ENCODE measurements at places on chromosomes 3 and 15. TPM values are rescaled to one million over a fixed set of nuclear protein-coding genes. Genes with fewer than 3 reads are reported as not detected.

DNA sequence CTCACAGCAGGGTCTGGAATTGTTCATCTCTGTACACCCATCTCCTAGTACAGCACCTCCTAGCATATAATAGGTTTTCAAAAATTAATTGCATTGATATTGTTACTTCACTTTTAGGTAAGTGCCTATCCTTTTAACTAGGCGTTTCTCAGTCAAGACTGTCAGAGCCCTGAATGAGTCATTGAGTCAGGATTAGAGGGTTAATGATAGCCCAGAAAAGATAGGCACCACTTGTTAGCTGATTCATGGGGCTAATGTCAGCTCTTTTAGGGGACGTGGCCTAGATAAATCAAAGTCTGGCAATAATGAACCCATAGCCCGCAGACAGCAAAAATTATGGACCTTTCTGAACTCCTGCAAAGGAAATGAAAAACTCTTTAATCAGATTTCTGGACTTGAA lies 42.9 kb downstream of the TIMP4 start:
- no peak for DNase-seq

GRCh38 chr3:97417-98258 lies 98.9 kb upstream of the CHL1 start:
- no peak for DNase-seq

ACTC1 gene
- polyA plus RNA-seq: 1.1 TPM

- DNase-seq: no peak
These were observed 326.7 kb upstream of the TBL1XR1 start for GRCh38 chr3:177523872-177524438.

ATP13A5 gene
- polyA plus RNA-seq: 0.20 TPM

DNA sequence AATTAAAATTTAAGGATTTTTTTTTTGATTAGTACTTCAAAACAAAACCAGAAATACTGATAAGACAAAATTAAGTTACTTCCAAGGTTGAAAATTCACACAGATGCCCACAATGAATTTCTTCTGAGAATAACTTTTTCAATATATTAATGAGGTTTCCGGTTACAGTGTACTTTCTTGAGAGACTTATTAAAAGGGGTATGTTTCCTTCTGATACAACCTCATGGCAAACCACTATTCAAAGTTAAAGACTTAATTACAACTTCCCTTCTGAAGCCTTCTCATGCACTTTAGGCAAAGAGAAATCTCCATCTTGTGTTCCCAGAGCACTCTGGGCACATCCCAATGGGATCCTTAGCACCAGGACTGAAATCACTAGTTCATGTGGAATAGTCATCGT lies 36.2 kb downstream of the MTHFS start:
- no peak for DNase-seq

GRCh38 chr15:69585937-69586336 lies 133.3 kb downstream of the RPLP1 start:
- no peak for DNase-seq

TMEM207 gene
- polyA plus RNA-seq: 19.5 TPM

- no peak for DNase-seq
These were observed 110.8 kb downstream of the NR2E3 start for GRCh38 chr15:71921191-71921590.

DNA sequence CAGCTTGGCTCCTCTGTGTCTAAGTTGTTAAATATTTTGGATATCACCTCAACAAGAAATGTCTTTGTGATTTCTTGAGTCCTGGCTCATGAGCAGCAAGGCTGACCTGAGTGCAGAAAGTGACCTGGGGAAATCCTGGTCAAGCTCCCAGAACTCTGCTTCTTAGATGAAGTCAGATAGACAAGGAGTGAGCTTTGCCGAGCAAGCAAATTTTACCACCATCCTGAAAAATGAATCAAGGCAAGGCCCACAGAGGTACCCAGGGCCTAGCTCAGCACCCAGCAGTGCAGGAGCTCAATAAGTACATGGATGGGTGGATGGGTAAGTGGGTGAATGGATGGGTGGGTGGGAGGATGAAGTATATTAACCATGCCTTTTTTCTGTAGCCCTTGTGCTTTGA lies 291.8 kb downstream of the UACA start:
- DNase-seq: no peak

GRCh38 chr15:19974998-19975397 lies 566.6 kb downstream of the GOLGA6L6 start:
- DNase-seq: no peak

THAP10 gene
- 8.1 TPM for polyA plus RNA-seq

DNA sequence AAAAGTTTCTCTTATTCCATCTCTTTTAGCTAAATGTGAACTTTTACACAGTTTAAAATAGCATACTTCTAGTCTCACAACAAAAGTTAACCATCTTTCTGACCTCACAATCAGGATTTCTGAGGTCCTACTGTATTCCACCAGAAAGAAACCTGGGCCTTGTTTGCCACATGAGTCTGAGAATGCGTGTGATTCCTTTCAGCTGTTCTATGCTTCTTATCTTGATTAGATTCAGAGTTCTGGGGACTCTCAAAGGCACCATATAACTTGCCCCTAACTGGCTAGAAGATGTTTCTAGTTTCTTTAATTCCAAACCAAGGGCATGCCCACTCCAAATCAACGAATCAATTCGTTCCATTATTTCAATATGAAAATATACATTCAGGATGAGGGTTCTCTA lies 131.1 kb downstream of the ATP8B4 start:
- no peak for DNase-seq

SMAD6 gene
- 30.1 TPM for polyA plus RNA-seq

TMCO5A gene
- polyA plus RNA-seq: not detected

GRCh38 chr3:57729334-57730045 lies 26.6 kb upstream of the SLMAP start:
- DNase-seq: no peak

- DNase-seq: no peak
These were observed 963.7 kb downstream of the PLOD2 start for GRCh38 chr3:145197051-145197820.

STAC gene
- 10.2 TPM for polyA plus RNA-seq

DTX3L gene
- 16.9 TPM for polyA plus RNA-seq

GPR27 gene
- 9.7 TPM for polyA plus RNA-seq

FSIP1 gene
- 2.8 TPM for polyA plus RNA-seq

GRCh38 chr15:62835351-62835750 lies 207.2 kb upstream of the TPM1 start:
- no peak for DNase-seq

GRCh38 chr3:192957441-192958021 lies 39.9 kb upstream of the MB21D2 start:
- DNase-seq: no peak

TTLL13 gene
- 0.19 TPM for polyA plus RNA-seq

GRCh38 chr15:94968133-94968532 lies 736.8 kb downstream of the MCTP2 start:
- DNase-seq: no peak

GOLGA8R gene
- 3.7 TPM for polyA plus RNA-seq

DNA sequence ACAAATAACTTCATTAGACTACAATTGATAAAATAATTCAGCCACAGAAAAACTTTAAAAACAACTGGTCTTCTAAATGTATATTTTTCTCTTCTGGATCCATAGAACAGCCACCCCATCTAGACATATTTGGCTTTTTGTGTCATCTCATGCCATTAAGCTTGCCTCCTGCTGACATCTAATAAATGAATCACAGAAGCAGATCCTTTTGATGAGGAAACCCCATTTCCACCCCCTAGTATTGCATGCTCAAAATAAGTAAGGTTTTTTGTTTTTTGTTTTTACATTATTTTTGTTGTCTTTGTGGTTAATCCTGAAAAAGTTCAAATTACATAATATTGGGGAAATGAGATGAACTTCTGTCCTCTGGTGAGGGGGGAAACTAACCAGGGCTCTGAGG lies 94.8 kb downstream of the DUT start:
- DNase-seq: no peak

BRPF1 gene
- 20.4 TPM for polyA plus RNA-seq

SLC24A5 gene
- 0.17 TPM for polyA plus RNA-seq

ROPN1B gene
- 0.57 TPM for polyA plus RNA-seq

DNA sequence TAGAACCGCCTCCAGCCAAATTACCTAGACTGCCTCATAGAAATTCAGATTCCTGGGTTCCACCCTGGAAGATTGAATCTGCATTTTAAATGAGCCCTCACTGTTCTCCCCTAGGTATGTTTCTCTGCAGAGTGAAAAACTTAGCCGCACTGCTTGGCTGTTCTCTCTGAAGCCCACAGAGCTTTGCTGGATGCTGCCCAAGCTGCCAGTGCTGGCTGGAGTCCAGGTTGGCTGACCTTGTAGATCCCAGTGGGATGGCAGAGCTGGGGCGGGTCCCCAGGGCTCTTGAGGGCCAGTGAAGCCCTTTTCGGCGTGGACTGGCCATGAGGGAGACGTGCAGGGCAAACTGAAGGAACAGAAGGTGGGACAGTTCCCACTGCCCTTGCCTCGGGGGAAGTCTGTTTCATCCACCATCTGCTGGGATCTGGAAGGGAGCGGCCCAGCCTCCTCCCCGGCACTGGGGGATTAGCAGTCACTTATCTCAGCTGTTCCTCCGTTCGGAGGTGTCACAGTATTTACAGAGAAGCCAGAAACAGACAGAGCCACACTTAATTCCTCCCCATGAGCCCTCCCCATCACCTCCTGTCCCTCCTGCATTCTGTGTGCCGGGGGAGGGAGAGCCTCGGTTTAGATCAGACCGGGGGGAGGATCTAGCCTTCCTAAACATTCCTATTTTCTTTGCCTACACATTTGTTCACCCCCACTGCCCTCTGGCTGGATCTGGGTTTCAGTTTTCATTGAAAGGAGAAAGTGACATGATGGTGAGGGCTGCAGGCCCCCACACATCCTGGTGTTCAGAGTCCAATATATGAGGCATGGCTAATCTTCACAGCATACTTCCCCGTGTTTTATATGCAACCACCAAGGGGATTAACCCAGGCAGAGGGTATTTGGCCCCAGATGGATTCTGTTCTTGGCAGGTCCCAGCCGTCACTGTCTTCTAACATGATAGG lies 4.1 kb upstream of the ACTC1 start:
- no peak for DNase-seq

TIGIT gene
- 0.07 TPM for polyA plus RNA-seq

C3orf85 gene
- polyA plus RNA-seq: 14.6 TPM

- no peak for DNase-seq
These were observed 5.2 kb downstream of the LRIG1 start for GRCh38 chr3:66495668-66496045.

DNA sequence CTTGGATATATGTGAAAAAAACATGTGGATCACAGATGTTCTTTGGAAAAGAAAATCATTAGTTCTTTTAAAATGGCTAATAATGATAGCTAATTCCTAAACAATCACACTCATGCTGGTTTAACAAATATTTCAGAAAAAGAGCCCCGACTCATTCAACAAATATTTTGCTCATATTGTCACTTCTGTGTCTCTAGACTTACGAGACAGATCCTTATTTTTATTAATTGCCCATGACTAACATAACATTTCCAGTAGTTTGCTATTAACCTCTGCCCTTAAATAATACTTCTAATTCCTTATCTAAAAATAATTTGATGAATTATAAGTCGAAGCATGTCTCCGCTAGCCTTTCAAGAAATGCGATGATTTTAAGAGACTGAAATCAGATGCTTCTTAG lies 70.4 kb downstream of the SATB1 start:
- DNase-seq: no peak

DNA sequence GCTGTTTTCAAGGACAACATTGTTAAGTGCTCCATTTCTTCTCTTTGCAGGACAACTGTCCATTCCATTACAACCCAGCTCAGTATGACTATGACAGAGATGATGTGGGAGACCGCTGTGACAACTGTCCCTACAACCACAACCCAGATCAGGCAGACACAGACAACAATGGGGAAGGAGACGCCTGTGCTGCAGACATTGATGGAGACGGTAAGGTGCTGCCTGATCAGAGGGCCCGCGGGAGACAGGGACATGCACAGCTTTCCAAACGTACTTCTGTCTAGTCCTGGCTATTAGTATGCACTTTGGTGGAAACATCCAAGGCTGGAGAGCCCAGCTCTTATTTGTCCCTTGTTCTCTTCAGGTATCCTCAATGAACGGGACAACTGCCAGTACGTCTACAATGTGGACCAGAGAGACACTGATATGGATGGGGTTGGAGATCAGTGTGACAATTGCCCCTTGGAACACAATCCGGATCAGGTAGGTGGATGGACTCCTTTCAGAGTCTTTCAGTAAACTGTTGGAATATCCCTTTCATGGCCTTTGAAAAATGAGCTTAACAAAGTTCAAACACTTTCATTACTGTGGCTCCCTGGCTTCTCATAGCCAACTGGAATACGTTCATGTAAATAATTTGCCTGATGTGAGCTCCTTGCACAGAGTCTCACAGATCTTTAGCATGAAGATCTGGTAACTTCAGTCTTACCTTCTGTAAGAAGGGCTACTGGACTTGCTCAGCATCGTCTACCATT lies 10.4 kb downstream of the THBS1 start:
- no peak for DNase-seq

XIRP1 gene
- polyA plus RNA-seq: 0.10 TPM

DNA sequence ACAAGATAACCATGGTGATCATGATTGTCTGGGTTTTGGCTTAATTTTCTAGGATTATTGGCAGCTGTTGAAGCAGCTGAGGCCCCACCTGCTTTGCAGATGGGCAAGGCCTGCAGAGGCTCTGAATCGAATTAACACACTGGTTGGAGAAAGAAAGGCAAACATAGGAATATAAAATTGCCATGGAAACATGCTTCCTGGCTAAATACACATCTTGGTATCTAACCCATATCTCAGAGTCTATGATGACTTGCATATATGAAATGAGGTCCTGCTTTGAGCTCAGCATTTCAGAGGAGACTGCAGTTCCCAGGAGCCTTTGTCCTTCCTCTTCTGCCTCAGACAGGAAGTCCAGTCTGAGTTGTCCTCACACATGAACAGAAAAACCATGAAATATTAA lies 24.3 kb upstream of the SV2B start:
- no peak for DNase-seq

ZNF662 gene
- 22.5 TPM for polyA plus RNA-seq

SLC28A2 gene
- polyA plus RNA-seq: 0.46 TPM

GRCh38 chr3:47412842-47413520 lies 32.2 kb downstream of the PTPN23 start:
- DNase-seq: no peak

- DNase-seq: no peak
These were observed 109.6 kb upstream of the ABI3BP start for GRCh38 chr3:101102678-101103296.

DNA sequence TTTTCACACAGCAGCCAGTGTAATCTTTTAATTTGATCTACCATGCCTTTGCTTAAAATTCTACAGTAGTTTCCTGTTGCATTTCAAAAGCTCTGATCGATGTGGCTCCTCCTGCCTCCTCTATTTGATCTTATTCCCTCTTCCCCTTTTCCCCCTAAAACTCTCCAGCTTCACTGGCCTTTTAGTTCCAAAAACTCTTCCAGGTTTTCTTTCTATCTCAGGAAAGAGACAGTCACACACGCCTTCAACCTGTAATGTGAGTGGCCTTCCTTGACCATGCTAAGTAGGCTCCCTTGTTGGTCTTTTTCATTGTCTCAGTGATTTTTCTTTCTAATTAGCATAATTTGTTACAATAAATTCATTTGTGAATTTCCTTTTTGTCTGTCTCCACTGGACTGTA lies 985 bp downstream of the TEX9 start:
- no peak for DNase-seq

GALNT15 gene
- 1.7 TPM for polyA plus RNA-seq

OSTN gene
- polyA plus RNA-seq: 8.7 TPM

Measured in right renal pelvis (tissue), 4 donors.